Left ventricle myocardium inferior (tissue), 1 donor: ENCODE measurements at places on chromosomes 11 and 22.
A peak's percentile ranks its signal among the peaks of the same experiment; 100 is the strongest.

DNA sequence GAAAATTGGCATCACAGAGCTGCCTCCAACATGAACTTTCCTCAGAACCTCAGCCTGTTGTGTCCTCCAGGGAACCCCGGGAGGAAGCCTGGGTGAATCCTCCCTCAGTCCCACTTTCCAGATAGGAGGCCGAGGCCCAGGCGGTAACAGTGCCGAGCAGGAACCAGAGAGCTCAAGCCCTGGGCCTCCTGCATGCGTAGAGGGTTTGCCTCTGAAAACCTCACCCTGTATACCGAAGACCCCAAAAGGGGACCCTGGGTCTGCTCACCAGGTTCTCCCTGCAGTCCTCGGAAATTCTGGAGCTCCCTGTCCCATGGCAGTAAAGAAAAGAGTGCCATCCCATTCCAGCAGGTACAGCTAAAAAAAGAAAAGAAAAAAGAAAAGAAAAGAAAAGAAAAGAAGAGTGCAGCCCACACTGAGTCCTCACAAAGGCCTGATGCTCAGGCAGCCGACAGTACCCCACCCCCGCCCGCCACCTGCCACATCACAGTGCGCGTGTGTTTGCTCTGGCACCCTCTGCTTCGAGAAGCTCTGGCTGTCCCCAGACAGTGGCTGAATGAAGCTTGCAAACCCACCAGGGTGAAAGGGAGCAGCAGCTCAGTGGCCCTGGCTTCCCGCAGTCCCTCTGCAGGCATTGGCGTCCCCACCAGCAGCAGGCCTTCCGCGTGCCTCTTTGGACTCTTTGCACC, 28.4 kb upstream of the FADD start:
- no peak for DNase-seq

GRCh38 chr11:1053121-1053901, 16.8 kb upstream of the MUC6 start:
- no peak for DNase-seq

- DNase-seq, result peak; percentile 29
Measured at GRCh38 chr11:96187822-96188221, 155.2 kb downstream of the MAML2 start.

GRCh38 chr11:106853850-106854401, 164.3 kb downstream of the GUCY1A2 start:
- no peak for DNase-seq

GRCh38 chr22:40051322-40051721, 56.6 kb downstream of the FAM83F start:
- DNase-seq, result no peak

GRCh38 chr11:130871616-130872015, 44.7 kb downstream of the SNX19 start:
- no peak for DNase-seq

DNA sequence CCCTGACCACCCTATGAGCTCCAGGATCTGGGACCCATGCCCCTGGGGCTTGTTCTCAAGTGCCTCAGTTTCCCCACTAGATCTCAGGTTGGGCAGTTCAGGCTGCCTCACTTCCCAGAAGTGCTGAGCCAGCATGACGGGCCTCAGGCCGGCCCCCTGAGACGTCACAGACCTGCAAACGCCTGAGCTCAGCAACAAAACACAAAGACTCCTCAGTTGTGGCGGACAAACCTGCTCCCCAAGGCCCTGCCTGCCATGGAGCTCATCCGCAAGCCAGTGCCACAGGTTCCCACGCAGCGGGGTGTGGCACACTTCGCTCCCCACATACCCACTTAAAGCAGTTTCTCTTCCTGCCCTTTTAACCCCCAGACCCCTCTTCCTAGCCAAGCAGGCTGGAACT, 45.2 kb downstream of the NECTIN1 start:
- no peak for DNase-seq

DNA sequence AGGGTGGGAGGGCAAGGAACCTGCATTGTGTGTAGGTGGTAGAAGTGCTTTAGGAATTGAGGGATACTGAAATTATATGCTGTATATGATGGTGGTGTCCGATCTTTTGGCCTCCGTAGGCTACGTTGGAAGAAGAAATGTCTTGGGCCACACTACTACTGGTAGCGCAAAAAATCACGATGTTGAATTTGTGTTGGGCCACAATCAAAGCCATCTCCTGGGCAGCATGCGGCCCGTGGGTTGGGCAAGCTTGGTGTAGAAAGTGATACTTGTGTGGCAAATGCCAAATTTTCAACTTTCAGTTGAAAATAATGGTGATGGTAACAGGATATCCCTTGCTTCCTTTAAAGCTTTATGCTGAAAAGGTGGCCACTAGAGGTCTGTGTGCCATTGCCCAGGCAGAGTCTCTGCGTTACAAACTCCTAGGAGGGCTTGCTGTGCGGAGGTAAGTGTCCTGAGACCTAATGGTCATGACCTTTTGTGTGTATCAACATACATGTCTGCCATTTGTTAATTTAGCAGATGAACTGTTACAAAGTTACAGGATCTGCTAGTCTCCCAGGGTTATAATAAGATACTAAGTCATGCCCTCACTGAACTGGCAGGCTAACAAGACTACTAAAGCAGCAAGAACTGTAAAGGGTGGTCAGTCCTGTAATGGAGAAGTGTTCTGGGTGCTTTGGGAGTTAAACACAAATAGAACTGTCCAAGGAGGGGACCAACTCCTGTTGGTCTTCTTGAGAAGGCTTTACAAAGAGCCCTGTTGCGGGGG, 2.9 kb downstream of the RPS3 start:
- no peak for DNase-seq

GRCh38 chr11:69867076-69868005, 48.1 kb upstream of the FGF3 start:
- DNase-seq, result no peak

DNA sequence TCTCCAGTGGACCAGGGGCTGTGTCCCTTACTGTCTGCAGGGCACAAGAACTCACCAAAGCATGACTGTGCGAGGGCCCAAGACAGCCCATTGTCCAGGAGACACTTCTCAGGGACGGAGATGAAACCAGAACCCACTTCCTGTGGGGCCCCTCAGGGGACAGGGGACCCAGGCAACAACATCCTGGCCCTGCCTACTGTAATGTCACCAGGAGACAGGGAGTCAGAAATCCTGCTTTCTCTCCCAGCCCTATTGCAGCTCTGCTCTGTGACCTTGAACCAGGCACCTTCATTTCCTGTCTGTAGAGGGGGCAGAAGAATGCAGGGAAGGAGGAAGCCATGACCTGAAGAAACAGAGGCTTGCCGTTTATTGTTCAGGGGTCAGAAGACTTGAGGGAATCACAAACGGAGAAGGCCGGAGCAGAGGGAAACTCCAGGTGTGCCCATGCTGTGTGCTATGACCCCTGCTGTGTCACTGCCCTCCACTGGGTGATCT, 98.0 kb downstream of the NAT10 start:
- no peak for DNase-seq

- no peak for DNase-seq
Measured at GRCh38 chr11:9459667-9460321, 1.0 kb upstream of the ZNF143 start.

DNA sequence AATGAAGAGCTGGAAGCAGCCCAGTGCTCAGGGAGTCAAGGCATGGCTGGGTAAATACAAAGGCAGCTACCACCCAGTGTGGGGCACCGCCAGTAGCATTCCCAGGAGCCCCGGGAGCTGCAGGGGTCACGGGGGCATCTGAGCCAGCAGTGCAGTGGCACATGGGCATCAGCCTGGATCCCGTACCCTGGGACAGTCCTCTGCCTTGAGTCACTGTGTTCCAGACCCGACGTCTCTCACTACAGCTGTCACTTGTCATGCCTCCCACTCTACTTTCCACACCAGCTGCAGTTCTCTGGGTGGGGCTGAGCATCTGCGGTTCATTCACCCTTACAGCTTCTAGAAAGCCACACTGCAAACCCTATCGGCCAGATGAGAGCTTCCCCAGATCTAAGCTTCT, 29.6 kb downstream of the DHCR7 start:
- DNase-seq, result no peak

DNA sequence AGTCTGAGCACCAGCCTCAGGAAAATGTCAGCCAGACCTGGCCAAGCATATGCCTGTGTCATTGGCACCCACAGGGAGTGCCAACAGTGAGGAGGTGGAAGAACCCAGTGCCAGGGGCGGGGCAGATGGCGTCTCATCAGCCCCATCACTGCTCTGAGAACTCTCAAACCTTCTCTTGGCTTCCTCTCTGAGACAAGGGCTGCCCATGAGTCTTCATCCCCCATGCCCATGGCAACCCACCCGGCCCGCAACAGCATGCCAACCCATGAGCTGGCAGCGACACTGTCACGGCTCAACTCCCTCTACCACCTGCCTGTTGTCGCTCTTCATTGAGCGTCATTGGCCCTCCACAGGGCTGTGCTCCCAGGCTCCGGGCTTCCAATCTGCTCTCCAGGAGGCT, 340.5 kb downstream of the BUD13 start:
- no peak for DNase-seq
